ENCODE measurements at places on chromosomes 7 and 10.
A peak's percentile ranks its signal among the peaks of the same experiment; 100 is the strongest.

DNA sequence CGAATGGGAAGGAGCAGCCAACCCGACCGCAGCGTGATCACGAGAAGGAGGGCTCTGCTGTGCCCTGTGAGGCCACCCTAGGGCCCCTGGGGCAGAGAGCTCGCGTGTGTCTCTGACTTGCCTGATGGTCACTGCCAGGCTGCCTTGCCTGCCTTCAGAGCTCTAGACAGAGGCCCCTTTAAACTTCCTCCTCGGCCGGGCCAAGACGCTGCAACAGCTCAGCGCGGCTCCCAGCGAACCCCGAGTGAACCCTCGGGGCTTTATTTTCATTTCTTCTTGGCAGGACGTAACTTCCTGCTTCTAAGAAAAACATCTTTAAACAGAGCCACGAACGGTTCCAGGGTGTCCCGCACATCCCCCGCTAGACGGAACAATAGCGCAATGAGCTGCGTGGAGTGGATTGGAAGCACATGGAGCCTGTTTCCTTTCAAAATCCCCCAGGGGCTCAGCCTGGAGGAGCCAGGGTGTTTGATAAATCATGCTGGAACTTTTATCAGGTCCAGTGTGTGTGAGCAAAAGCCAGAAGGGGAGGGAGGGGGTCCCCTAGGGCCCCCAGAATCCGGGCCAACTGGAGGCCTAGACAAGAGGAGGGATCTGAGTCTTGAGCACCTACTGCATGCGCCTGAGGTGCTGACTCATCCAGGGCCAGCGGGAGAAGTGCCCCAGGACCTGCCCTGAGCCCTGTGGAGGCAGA is 134.1 kb upstream of the GDF10 start:
- DNase-seq = no peak

DNA sequence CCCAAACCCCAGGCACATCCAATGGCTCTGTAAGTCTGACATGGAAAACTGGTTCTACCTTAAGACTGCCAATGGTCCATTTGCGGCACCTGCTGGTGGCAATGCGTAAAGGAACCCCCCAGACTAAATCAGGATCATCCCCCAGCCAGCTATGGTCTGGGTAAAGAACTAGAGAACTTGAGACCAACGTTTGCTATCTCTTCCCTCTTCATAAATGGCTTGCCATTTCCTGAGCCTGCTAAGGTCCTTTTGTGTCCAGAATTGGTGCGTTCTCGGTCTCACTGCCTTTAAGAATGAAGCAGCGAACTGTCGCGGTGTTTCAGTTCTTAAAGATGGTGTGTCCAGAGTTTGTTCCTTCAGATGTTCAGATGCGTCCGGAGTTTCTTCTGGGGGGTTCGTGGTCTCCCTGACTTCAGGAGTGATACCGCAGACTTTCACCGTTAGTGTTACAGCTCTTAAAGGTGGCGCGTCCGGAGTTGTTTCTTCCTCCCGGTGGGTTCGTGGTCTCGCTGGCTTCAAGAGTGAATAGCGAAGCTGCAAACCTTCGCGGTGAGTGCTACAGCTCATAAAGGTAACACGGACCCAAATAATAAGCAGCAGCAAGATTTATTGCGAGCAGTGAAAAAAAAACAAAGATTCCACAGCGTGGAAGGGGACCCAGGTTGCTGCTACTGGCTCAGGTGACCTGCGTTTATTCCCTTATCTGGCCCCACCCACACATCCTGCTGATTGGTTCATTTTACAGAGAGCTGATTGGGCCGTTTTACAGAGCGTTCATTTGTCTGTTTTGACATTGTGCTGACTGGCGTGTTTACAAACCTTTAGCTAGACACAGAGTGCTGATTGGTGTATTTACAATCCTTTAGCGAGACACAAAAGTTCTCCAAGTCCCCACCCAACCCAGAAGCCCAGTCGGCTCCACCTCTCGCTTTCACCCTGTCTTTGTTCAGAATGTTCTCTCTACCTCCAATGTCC is 95.4 kb downstream of the ELMO1 start:
- DNase-seq = no peak

GRCh38 chr10:81875467-81876252 is 666 bp downstream of the NRG3 start:
- no peak for DNase-seq

GRCh38 chr10:63431962-63432797 is 33.6 kb downstream of the JMJD1C start:
- DNase-seq = peak; percentile 73

DNA sequence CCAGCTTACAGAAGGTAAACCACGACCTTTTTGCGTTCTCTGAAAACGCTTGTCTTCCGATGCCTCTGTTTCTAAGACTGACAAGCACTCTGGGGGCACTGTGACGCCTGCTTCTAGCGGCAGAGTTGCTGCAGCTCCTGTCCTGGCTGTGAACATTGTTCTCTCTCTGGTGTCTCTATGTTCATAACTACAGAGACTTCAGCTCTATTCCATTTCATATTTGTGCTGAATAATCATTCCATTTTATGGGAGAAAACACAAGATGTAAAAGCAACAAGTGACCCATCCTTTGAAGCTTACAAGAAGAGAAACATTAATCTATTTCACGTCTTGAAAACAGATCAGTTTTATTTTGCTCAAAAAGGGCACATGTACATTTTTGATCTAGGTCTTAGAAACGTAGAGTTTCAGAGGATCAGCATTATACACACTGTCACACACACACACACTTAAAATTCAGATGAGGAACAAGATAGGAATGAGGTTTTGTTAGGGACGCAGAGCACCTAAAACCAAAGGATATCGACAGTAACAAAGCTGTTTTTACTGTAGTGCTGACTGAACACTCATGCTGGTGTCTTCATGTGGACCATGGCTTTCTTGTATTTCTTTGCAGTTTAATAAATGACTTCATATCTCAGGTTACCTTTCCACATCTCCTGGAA is 3.0 kb downstream of the IKZF1 start:
- no peak for DNase-seq

DNA sequence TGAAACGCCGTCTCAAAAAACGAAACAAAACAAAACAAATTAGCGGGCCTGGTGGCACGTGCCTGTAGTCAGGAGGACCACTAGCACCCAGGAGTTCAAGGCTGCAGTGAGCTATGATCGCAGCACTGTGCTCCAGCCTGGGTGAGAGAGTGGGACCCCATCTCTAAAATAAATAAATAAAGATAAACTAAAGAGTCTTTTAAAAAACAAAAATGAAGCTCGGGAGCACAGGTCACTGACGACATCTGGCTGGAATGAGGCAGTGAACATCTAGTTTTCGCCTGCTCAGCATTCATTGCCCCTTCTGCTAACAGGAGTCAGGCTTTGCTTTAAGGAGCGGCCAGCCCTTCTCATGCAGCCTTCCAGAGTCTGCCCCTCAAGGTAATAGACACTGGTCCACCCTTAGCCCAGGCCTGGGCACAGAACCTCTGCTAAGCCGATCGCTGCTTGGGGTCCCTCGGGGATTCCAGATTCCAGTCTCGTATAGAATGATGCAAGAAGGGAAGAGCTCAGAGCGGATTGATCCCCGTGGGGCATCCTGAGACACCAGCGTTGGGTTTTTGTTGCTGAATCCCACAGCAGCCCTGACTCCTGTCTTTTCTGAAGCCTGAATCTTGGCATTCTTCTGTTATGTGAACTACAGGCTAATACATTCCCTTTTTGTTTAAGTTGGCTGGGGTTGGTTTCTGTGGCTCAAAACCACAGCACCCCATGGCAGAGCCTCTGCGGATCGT is 14.2 kb upstream of the FOXK1 start:
- DNase-seq = no peak

GRCh38 chr10:94232711-94233383 is 129.9 kb downstream of the NOC3L start:
- DNase-seq = no peak

DNA sequence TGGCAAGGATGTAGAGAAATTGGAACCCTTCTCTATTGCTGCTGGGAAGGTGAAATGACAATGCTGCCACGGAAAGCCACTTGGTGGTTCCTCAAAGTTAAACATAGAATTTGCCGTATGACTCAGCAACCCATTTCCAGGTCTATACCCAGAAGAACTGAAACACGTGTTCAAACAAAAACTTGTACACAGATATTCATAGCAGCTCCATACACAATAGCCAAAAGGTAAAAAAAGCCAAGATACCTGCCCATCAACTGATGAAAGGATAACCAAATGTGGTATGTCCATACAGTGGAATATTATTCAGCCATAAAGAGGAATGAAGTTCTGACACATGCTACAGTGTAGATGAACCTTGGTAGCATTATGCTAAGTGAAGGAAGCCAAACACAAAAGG is 39.1 kb downstream of the LHPP start:
- no peak for DNase-seq

DNA sequence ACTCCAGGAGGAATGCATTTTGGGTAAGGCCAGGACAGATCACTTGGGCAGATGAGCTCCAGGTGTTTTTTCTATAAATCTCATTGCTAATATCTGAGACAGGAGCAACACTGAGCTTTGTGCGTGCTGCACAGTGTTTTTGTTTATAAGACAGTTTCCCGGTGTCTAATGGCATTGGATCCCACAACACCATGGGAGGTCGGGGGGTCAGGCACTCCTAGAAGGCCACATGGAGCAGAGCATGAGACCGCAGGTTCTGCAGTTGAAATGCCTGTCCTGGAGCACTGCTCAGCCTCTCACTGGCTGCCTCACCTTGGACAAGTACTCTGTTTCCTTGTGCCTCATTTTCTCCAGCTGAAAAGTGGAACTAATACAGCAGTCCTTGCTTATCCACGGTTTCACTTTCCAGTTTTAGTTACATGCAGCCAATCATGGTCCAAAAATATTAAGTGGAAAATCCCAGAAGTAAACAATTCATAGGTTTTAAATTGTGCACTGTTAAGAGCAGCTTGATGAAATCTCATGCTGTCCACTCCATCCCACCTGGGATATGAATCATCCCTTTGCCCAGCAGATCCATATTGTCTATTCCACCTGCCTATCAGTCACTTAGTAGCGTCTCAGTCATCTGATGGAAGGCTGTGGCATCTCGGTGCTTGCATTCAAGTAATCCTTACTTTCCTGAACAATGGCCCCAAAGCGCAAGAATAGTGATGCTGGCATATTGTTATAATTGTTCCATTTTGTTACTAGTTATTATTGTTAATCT is 35.2 kb downstream of the ATXN7L1 start:
- DNase-seq = peak; percentile 42

- no peak for DNase-seq
These were observed 263.0 kb downstream of the GRID1 start for GRCh38 chr10:86103391-86104101.

DNA sequence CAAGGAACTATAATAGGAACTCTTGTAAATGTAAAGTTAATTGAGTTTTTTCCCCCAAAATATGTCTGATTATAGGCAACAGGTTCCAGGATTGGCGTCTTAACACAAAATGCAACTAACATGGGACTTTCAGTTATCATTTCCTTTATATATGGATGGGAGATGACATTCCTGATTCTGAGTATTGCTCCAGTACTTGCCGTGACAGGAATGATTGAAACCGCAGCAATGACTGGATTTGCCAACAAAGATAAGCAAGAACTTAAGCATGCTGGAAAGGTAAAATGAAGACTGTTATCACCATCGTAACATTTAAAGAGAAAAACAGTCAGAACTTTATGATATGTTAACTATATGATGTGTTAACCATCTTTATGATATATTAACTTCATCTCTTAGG is 63.7 kb downstream of the SP8 start:
- DNase-seq = peak; percentile 90

DNA sequence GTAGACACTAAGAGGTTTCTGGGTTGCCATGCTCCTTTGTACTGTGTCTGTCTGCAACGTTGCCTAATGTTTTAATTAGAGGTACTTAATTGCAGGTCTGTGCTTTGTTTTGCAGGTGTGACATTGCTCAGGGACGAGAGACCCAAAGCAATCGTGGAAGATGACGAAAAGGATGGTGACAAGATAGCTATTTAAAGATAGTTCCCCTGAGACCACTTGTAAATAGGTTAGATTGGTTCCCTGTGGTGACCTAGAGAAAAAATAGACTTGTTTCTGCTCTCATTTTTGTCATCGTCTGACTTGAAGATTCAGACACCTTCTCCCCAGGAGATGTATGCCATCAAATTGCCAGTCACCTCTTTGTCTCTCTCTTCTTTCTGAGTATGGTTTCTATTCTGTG is 20.1 kb downstream of the PPP1R17 start:
- DNase-seq = no peak
